K562 (cell line): ENCODE measurements at places on chromosomes 11 and 22. TPM values are rescaled to one million over a fixed set of nuclear protein-coding genes. Genes with fewer than 3 reads are reported as not detected.

DNA sequence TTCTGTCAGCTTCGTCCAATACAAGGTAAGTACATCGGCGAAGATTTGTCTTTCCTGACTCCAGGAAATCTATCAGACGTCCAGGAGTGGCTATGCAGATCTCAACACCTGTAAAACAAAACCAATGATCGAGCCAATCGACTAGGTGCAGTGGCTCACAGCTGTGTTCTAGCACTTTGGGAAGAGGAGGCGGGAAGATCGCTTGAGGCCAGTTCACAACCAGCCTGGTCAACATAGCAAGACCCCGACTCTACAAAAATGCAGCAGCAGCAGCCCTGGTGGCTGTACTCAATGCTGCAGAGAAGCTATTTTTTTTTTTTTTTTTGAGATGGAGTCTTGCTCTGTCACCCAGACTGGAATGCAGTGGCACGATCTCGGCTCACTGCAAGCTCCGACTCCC, 11.2 kb downstream of the DDX17 start:
- no peak overlapping the region for H3K4me3 ChIP-seq
- DNase-seq: no peak
- H3K27ac ChIP-seq: no peak overlapping the region
- no peaks in the 10 kb centered on the region for H3K27me3 ChIP-seq
- peaks cover 95% of the 10 kb centered on the region for H3K36me3 ChIP-seq

- DNase-seq: no peak
- H3K4me3 ChIP-seq: no peak overlapping the region
- H3K4me1 ChIP-seq: no peaks in the 10 kb centered on the region; the same call in 2 of the 3 replicates
- H3K27ac ChIP-seq: no peak overlapping the region
- no peaks in the 10 kb centered on the region for H3K36me3 ChIP-seq
Observed at GRCh38 chr11:68667511-68668500, 16.5 kb upstream of the GAL start.

DNA sequence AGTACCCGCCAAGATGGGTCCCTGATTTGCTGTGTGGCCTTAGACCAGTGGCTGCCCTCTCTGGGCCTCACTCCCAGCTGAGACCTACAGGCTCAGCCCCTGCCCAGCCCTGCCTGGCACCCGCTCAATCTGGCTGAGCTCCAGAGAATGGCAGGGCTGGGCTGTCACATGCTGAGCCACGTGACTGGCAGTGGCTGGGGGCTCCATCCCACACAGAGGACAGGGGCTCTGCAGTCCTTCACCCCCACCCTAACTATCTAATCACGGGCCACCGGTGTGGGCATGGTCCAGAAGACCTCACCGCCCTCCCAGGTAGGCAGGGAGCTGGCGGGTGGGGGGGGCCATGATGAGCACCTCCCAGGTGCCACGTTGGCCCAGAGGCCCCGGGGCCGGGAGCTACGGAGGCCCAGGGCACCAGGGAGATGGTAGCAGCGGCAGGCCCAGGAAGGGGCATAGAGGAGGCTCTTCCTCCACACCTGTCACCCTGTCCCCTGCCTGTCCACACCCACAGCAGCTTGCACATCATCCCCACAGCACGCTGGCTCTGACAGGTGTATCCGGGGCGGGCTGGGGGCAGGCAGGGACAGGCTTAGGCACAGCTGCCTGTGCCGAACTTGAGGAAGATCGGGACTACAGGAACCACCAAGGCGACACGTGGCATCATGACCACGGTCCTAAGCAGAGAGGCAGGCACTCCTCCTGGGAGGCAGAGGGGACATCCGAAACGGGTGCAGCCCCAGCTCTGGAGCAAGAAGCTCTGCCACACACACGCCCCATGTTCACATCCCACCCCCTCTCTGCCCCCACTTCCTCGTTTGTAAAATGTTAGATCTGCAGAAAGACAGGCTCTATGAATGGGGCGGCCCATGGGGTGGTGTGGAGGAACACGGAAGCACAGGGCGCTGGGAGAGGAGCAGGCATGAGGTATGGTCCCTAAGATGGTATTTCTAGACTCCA, 1.5 kb upstream of the ALDH3B1 start:
- H3K36me3 ChIP-seq: no peaks in the 10 kb centered on the region
- H3K4me3 ChIP-seq: no peak overlapping the region
- DNase-seq: no peak
- peak overlapping the region; percentile 49; the same call in 1 of the 3 replicates for H3K27ac ChIP-seq

DNA sequence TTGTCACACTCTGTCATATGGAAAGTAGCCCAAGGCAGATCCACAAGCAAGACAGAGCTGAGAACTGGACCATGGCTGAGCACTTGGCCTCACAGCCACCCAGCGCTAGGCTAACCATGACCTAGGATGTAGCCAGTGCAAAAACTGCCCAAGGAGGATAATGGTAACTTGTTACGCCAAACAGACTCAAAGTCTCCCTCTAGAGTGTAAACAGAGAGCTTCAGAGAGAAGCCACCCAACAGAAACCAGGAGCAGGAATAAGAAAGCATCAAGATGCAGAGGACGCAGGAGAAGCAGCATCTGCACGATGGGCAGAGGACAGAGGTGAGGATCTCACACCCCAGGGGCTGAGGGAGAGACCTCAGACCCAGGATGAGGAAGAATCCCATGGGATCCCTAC, 97.9 kb downstream of the RCN1 start:
- no peak overlapping the region for H3K27ac ChIP-seq
- H3K4me1 ChIP-seq: no peaks in the 10 kb centered on the region
- no peaks in the 10 kb centered on the region for H3K36me3 ChIP-seq

GRCh38 chr11:90532125-90532524, 309.3 kb upstream of the CHORDC1 start:
- no peak for DNase-seq
- no peaks in the 10 kb centered on the region for H3K4me1 ChIP-seq
- H3K4me3 ChIP-seq: no peak overlapping the region
- H3K27ac ChIP-seq: no peak overlapping the region
- H3K27me3 ChIP-seq: no peaks in the 10 kb centered on the region
- no peaks in the 10 kb centered on the region for H3K36me3 ChIP-seq

GVQW3 gene
- 1.8 and 1.9 TPM in 2 replicates for total RNA-seq

GRCh38 chr11:69949327-69949726, 128.8 kb upstream of the ANO1 start:
- H3K4me3 ChIP-seq: no peak overlapping the region
- H3K4me1 ChIP-seq: peaks cover 42% of the 10 kb centered on the region
- H3K27me3 ChIP-seq: no peaks in the 10 kb centered on the region
- no peaks in the 10 kb centered on the region for H3K36me3 ChIP-seq
- DNase-seq: peak; percentile 62

DNA sequence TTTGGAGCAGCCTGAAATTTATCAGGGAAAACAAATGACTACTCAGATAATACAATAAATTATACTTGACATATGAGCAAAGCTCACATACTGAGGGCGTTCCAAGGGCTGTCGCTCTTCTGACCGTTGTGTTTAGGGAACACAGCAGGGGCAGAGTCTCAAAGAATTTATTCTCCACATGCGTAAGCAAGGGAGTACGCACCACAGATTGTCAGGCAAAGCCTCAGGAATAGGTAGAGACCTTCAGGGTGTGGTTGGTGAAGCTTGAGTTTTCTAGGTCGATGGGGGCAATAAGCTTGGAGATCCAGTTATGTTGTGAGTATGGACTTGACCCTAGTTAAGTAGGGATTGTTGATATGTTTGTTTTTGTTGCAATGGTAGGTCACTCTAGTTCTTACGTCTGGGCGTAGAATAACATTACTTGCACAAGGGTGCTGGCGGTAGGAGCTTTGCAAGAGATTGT, 830 bp downstream of the ACAT1 start:
- peak; percentile 58 for DNase-seq
- no peaks in the 10 kb centered on the region for H3K27me3 ChIP-seq
- H3K27ac ChIP-seq: peak overlapping the region; percentile 74
- peaks cover 30% of the 10 kb centered on the region for H3K4me1 ChIP-seq

GRCh38 chr11:72723508-72723907, 28.7 kb downstream of the ARAP1 start:
- H3K36me3 ChIP-seq: peaks cover 70% of the 10 kb centered on the region
- H3K27me3 ChIP-seq: no peaks in the 10 kb centered on the region
- no peak overlapping the region for H3K4me3 ChIP-seq
- no peak overlapping the region for H3K27ac ChIP-seq

VSTM5 gene
- total RNA-seq: not detected in 2 replicates

DNA sequence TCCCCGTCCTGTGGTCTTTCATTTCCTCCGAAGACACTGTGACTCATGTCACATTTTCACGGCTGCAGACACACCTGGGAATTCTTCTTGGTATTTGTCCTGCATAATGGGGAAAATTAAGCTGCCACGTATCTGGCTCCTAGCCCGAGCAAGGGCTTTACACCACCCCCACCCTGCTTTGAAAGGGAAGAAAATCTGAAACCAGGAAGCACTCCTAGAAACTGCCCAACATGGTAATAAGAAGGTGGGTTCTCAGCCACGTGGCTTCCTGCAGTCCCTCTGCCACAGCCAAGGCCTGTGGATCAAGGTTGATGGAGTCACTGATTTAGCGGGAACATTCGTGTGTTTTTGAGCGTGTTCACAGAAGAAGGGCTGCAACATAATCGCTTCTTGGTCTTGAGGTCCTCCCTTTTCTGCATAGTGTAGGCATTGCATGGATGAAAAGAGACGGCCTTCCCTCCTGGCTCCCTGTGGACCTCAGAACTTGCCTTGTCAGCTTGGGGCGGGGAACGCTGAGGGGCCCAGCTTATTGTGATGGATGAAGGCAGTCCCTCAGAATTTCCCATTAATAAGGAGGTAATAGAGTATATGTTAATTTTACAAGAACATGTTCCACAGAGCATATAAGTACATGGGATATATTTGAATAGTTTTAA, 292.0 kb downstream of the NTM start:
- H3K4me1 ChIP-seq: no peaks in the 10 kb centered on the region
- peaks cover 11% of the 10 kb centered on the region for H3K27me3 ChIP-seq
- H3K27ac ChIP-seq: no peak overlapping the region
- no peaks in the 10 kb centered on the region for H3K36me3 ChIP-seq

GRCh38 chr11:95641495-95641894, 148.1 kb downstream of the FAM76B start:
- H3K4me3 ChIP-seq: no peak overlapping the region
- no peak for DNase-seq

RCOR2 gene
- total RNA-seq: 5.3 and 6.5 TPM in 2 replicates

DNA sequence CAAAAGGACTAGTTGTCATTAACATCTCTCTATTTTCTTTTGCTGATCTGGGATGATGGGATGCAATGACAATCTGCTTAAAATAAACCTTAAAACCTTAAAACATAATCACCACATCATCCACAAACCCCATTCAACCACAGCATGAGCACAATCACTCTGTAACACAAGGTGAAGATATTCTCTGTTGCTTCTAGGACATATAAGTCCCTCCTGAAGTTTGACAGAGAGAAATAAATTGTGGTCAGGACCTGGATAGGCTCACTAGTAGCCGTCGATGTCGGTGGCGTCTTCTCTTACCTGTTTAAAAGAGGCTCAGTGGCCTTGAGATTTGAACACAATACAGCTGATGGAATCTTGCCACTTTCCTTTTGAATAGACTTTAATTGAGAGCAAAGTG, 47.9 kb downstream of the WT1 start:
- H3K4me1 ChIP-seq: peaks cover 30% of the 10 kb centered on the region
- no peak for DNase-seq
- no peaks in the 10 kb centered on the region for H3K27me3 ChIP-seq
- H3K4me3 ChIP-seq: no peak overlapping the region
- H3K27ac ChIP-seq: peak overlapping the region; percentile 59

ACR gene
- not detected in 2 replicates for total RNA-seq

SESN3 gene
- 2.5 and 2.6 TPM in 2 replicates for total RNA-seq

GRCh38 chr11:66361502-66361941, 10.0 kb downstream of the SLC29A2 start:
- peaks cover 22% of the 10 kb centered on the region for H3K4me1 ChIP-seq
- H3K27ac ChIP-seq: no peak overlapping the region; the same call in 2 of the 3 replicates
- H3K27me3 ChIP-seq: no peaks in the 10 kb centered on the region
- H3K36me3 ChIP-seq: peaks cover 42% of the 10 kb centered on the region; the same call in 2 of the 3 replicates
- peak; percentile 34 for DNase-seq

DNA sequence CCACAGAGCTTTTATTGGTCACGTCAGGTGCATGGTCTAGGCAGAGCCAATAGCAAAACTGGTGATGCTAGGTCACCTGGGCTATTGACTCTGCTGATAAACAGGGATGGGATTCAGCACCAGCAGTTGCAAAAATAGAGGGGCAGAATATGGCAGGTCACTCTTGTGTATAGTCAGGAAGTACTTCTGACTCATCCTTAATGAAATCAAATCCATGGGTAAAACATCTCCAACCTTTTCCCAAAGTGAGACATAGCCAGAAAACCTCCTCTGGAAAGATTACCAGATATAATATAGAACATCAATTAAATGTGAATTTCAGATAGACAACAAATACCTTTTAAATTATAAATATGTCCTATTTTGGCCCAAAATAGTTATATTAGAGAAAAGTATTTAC, 383.2 kb downstream of the METTL15 start:
- H3K27me3 ChIP-seq: no peaks in the 10 kb centered on the region
- H3K4me1 ChIP-seq: no peaks in the 10 kb centered on the region

DNA sequence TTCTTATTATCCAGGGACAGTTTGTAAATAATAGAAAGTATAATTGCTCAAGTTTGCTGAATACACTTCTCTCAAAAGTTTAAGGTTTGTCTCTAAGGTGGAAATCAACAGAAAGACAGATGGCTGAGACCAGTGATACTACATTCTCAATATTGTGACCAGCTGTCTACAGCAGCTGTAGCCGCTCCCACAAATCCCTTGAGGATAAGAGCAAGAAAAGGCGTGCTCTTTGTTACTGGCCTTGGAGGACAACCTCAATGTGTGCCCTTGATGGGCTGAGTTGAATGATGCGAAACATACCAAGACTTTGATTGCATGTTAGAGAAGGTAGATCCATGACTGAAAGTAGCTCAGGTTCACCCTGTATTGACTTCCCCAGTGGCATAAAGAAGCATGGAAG, 6.1 kb downstream of the OR6M1 start:
- no peaks in the 10 kb centered on the region for H3K4me1 ChIP-seq
- DNase-seq: no peak
- H3K4me3 ChIP-seq: no peak overlapping the region
- no peak overlapping the region for H3K27ac ChIP-seq

SMTNL1 gene
- total RNA-seq: not detected in 2 replicates

- no peaks in the 10 kb centered on the region for H3K36me3 ChIP-seq
- H3K4me1 ChIP-seq: no peaks in the 10 kb centered on the region
Observed at GRCh38 chr22:27186643-27187042, 529.3 kb downstream of the MIAT start.

DNA sequence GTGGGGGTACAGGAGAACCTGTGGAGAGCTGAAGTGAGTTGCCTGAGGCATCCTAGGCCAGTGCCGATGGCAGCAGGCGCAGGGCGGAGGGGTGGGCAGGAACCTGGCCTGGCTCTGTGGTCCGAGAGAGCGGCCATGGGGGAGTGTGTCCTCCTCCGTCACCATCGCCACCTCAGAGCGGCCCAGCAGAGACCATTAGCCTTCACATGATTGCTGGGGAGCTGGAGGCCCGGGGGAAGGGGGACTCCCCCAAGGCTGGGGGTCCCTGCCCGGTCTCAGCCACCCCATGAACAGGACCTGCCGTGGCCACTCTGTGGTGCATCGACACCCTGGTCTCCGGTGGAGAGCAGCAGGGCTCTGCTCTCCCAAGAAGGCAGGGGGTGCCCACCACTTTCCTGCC, 4.1 kb downstream of the OMP start:
- H3K27ac ChIP-seq: no peak overlapping the region
- no peaks in the 10 kb centered on the region for H3K36me3 ChIP-seq
- H3K4me3 ChIP-seq: no peak overlapping the region
